NCI-H1105 (cell line): ENCODE measurements at places on chromosomes 3 and 15.

DNA sequence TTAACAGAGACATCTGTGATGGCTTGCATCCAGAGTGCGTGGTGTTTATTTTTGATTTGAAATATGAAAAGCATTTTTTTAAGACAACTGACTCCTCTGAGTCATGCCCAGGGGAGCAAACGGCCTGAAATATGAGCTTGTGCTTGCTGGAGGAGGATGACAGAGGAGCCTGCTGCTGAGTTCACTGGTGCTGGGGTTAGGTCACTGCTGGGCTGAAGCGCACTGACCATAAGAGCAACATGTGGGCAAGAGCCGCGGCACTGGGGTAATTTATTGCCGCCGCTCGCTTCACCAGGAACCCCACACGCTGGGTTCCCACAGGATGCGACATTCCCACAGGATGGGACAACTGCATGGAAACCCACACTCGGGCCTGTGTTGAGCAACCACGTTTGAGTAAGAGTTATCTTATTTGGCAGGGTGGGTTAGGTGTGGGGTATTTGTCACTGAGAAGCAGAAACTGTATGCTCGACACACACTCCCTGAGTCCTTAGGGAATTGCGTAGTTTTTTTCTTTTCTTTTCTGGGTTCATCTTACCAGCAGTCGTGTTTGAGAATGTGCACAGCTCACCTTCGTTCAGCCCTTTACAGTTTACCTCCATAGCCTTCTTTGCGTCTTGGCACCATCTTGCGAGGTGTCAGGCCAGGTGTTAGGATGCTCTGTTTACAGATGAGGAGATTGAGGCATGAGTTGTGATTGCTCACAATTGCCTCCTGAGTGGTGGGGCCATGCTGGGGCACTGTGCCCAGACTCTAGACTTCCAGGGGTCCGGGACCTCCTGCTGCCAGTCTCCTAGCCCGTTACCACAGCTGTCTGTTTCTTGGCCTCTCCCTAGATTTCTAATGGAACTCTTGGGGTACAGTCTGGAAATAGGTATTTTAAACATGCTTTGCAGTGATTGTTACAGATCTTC, 60.4 kb downstream of the SMAD3 start:
- no peak for DNase-seq

- DNase-seq, result no peak
Measured at GRCh38 chr3:158221426-158221825, 111.5 kb downstream of the RSRC1 start.

GRCh38 chr3:63979093-63979885, 44.0 kb downstream of the PSMD6 start:
- no peak for DNase-seq

DNA sequence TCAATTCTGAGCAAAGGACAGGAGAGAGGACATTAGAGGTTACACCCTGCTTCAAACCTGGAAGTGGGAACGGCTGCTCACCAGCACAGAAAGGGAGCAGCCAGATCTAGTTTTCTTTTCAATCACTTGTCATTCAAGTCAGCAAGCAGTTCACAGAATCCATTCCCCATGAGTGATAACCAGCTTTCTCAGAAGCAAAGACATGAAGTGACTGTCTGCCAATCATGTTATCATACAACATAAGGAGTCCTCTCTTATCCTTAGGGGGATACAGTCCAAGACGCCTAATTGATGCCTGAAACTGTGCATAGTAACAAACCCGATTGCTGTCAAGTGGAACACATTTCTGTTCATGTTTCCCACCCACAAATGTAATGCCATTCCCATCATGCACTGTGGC, 54.7 kb downstream of the FAM98B start:
- no peak for DNase-seq

DNA sequence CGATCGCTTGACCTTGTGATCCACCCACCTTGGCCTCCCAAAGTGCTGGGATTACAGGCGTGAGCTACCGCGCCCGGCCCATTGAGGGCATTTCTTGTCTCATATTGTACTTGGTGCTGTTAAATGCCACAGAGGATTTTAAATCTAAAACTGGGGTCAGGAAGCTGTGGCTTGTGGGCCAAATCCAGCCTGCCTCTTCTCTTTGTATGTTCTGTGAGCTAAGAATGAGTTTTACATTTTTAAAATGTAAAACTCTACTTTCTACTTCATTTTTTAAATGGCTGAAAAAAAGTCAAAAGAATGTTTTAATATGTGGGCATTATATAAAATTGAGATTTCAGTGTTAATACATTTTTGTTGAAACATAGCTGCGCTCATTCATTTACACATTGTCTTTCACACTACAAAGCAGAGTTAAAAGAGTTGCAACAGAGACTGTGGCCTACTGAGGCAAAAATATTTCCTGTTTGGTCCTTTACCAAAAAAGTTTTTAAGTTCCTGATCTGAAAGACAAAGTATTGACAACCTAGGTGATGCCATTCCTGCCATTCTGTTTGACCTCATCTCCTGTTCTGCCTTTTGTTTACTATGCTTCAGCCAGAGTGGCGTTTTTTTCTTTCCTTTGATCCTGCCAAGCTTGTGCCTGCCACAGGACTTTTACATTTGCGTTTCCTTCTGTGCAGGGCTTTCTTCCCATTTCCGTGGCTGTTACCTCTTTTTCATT, 50.4 kb downstream of the PDCD6IP start:
- DNase-seq, result no peak
